NCI-H446 treated with DMSO at 0.1 percent for 48 hours (cell line): ENCODE measurements at places on chromosomes 11 and 22.

DNA sequence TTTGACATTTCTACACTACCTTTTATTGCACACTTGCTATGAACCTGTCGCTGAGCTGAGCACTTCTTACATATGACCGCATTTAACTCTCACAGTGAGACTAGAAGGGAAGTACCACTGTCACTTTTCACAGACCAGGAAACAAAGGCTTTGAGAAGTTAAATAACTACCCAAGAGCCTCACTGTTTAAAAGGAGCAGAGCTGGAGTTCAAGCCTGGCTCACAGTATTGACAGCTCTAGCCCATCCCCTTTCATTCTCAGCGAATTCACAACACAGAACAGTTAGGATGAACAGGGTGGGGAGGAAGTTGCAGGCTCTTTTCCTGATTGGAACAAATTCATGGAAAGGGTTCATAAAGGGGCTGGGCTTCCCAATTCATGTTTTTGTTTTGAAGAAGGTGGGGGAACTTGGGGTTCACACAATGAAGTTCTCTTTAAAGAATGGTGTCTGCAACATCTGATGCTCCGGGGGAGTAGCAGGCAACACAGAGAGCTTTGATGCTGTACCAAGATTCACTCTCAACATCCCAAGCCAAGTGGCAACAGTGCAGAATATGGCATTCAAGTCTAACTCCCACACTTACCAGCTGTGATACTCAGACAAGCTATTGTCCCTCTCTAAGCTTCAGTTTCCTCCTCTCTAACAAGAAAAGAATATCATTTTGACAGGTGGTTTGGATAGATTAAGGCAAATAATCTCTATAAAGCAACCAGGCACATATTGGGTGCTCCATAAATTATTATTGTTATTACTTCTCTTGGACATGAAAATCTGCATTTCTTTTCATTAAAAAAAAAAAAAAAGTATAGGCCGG, 17.2 kb downstream of the SCGB1A1 start:
- no peak for DNase-seq

DNA sequence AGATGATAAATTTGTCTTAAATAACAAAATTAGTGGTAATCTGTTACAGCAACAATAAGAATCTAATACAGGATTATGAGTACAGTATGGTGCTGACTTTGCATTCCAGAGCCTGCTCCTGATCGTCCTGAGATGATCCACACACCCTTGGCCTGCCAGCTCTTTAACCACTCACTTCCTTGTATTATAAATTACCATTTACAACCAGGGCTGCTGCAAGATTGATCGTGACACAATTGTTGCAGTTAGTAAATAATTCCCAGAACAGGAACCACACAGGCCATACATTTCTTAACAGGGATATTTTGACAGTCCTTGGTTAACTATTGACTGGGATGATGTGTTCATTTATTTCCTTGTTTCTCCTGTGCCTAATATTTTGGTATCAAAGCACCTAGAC, 3.8 kb upstream of the CBLIF start:
- no peak for DNase-seq

- no peak for DNase-seq
These were observed 30.5 kb upstream of the BLID start for GRCh38 chr11:122146475-122146874.

DNA sequence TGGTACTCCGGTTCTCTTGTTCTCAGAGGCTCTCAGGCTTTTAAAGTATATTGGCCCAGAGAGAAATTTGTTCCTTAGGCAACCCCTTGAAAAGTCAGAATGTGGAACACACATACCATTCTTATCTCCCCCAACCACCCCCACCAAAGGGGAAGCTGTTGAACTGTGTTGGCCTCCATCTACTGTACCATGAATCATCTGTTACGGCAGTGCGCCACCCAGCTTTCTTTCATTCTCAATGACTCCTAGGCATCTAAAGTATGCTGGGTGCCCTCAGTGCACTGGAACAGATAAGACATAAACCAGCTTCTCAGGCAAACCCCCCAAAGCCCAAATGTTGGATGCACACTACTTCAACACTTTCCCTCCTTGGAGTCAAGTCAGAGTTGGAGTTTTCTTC, 696.2 kb upstream of the TENM4 start:
- DNase-seq = no peak

- DNase-seq = no peak
These were observed 14.0 kb downstream of the C11orf42 start for GRCh38 chr11:6219359-6219758.

DNA sequence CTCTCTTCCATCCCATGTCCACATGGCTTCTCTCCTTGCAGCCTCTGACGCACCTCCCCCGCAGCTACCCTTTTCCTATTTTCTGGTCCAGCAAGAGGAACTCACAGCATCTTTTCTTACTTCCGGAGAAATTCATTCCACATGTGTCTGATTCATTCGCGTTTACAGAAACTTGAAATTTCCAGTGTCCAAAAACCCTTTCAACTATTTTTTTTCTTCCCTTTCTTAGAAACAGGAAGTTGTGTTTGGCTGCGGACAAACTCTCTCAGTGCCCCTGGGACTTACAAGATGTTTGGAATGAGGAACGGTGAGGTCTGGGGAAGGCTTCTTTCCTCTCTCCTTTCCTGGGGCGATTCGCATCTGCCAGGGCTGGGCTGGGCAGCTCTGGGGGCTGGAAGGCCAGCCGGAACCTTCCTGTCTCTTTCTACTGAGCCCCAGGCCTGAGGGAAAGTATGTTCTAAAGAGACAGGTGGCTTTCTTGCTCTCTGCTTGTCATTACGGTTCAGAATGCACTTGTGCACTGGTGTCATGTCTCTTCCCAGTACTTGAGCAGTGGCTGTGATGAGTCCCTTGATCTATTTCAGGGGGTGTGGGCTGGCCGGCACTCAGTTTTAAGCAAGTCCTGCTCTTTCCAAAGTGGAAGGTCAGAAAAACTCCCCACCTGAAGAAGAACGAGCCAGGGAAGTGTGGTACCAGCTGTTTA, 27.5 kb downstream of the ADAMTS8 start:
- DNase-seq = no peak

DNA sequence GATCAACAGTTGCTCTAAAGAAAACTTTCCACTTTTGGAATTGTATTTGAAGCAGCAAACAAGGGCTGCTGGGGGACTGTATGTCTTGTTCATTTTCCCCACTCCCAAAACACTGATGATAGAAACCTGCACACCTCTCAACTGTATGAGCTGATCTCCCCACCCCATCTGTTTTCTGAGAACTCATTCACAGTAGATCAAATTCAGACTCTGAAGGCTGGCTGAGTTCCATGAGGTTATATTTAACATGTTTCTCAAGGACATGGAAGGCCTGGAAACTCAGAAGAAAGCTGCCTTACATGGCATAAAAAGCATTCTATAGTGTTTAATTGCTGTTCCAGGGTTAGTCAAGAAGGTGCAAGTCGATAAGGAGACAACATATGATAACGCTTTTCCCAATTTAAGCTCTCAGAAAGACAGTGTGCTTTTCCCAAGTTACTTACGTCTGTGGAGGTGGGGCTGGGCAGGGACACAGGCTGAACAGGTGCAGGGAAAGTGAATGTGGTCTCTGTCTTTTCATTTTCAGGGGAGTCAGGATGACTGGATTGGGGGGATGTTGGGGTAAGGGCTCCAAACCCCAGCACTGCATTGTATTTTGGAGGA, 23.0 kb downstream of the LARGE2 start:
- DNase-seq = no peak

- DNase-seq = no peak
These were observed 154.7 kb downstream of the BLID start for GRCh38 chr11:121961321-121961801.

GRCh38 chr11:106344394-106344793, 266.9 kb downstream of the AASDHPPT start:
- no peak for DNase-seq

DNA sequence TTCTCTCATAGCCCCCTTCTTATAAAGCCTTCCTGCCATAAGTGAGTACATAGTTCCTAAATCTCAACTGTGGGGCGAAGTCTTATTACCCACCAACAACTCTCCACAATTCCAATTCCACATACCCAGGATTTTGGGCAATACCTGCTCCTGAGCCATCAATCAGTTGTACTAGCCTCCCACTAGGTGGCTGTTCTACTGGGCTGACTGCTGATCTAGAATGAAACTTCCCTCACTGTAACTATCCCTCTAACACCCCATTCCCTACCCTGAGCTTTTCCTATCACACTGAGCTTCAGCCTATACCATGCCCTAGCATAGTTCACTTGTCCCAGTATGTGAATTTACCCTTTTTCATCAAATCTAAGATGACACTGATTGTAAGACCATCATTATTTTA, 52.5 kb downstream of the RRAS2 start:
- DNase-seq = no peak
